ENCODE measurements at places on chromosomes 4 and X.
A peak's percentile ranks its signal among the peaks of the same experiment; 100 is the strongest.

- DNase-seq = no peak
Observed at GRCh38 chrX:123756320-123756719, 23.5 kb upstream of the THOC2 start.

GRCh38 chr4:85414972-85415371 is 60.0 kb upstream of the ARHGAP24 start:
- no peak for DNase-seq

DNA sequence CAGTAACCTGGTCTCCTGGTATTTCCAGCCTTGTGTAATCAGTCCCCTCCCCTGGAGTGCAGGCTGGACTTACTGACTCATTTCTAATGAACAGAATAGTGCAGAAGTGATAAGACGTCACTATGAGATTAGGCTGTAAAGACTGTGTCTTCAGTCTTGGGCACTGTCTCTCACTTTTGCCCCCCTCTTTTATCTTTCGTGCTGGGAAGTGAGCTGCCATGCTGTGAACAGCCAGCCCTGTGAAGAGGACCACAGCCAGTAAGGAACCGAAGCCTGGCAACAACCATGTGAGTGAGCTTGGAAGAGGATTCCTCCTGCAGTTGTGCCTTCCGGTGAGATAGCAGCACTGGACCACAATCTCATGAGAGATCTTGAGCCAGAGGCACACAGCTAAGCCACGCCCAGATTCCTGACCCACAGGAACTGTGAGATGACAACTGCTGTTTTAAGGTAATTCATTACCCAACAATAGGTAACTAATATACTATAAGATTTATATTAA is 67.5 kb upstream of the GPR34 start:
- DNase-seq = no peak

GRCh38 chrX:77342004-77342403 is 105.2 kb upstream of the FGF16 start:
- DNase-seq = no peak

DNA sequence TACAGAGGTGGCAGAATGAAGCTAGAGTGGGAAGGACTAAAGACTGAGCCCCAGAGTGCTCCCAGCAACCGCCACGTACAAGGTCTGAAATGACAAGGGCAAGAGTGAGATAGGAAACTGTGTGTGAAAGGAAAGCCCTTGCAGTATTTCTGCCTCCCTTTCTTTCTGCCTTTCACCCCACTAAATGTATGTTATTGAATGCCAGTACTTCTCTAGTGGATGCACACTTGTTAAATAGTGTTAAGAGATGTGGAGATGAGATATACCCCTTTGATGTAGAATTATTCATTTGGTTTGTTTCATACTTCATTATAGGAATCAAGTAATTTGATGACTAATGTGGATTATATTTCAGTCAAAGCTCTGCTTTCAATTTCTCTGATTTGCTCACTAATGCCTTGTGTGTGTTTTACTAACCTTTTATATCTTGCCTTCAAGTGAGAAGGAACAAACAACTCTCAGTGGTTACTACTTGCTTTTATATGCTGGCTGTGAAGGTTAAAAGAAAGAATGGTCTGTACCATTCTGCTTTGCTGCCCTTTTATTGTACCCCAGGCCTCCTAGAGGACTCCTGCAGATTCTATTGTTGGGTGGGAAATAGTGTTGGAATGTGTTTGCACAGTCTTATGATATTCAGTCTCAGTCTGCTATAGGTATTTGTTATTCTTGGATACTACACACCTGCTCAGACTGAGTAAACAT is 8.0 kb upstream of the ANXA3 start:
- no peak for DNase-seq

GRCh38 chr4:15262396-15262795 is 165.4 kb upstream of the C1QTNF7 start:
- DNase-seq = peak; percentile 14

DNA sequence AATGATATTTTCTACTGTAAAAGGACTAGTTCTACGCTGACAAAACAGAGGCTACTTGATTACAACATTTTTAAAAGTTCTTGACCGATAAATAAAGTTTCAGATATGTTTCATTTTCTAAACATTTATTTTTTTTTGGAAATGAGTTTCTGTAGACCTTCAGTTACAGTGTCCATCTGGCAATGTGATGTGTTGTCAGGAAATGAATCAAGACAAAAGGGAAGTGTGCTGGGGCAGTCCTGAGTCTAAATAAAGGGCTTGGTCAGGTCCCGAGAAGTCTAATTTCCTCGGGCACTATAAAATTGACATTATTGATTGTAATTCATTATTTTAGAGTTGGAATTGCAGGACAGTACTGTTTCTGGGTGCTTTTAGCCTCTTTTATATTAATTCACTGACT is 57.0 kb upstream of the FTHL17 start:
- DNase-seq = no peak

- no peak for DNase-seq
Observed at GRCh38 chr4:101019941-101020401, 327.4 kb downstream of the PPP3CA start.

DNA sequence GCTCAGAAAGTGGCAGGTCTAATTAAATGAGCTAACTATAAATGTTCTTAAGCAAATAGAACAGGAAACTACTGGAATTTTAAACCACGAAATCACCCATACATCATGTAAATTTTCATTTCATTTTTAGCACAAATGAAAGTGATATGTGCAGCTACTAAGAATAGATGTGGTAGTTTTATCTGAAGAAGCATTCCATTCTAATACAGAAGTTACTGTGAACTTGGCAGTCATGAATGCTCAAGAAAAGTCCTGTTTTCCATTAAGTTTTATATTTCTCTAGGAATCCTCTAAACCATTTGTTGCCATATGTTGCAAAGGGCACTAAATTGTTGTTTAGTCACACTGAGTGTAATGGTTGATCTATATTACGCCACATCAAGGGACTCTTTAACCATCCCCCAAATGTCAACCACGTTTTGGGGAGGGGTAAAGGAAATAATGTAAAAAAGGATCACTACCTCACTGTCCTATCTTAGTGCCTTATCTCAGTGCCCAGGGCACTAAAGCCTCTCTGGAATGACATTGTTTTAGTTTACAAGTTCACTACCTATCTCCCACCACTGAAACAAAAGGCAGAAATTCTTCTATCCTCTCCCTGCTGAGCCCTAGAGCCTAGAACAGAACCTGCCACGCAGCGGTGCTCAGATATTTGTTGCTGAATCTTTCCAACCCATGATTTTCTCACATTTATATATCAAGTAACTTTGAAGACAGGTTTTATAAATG is 118.0 kb downstream of the SHISA3 start:
- no peak for DNase-seq

- no peak for DNase-seq
Observed at GRCh38 chrX:20143561-20143960, 1.9 kb upstream of the EIF1AX start.

DNA sequence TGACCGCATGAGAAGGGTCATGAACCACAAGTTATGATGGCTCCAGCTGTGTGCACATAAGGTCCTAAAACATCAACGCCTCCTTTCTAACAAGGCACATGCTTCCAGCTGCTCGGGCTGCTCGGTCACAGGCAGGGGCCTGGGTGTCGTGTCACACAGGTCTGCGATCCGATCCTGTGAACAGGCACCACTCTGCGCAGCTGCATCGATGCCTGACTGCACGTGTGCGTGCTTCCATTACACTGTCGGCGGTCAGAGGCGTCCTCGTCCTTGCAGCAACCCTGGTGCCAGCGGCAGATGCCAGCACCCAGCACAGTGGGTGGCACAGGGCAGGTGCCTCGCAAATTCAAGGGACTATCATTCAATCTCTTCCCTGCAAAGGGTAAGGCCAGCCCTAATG is 23.9 kb downstream of the ZFYVE28 start:
- no peak for DNase-seq

DNA sequence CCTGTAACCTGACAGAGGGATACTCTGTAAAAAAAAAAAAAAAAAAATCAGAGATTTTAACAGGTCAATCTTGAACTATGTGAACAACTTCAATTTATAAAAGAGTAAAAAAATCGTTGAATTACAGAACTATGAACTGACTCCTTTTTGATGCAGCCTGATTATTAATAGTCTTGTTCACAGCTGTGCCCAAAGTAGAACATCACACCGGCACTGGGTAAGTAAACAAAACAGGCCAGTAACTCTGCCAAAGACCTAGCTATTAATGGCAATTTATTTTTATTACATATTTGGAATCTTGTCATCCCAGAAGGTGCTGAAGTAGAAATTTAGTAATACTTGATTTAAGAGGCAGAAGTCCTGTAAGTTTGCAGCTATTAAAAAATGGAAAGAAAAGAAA is 31.4 kb downstream of the CPE start:
- DNase-seq = no peak

DNA sequence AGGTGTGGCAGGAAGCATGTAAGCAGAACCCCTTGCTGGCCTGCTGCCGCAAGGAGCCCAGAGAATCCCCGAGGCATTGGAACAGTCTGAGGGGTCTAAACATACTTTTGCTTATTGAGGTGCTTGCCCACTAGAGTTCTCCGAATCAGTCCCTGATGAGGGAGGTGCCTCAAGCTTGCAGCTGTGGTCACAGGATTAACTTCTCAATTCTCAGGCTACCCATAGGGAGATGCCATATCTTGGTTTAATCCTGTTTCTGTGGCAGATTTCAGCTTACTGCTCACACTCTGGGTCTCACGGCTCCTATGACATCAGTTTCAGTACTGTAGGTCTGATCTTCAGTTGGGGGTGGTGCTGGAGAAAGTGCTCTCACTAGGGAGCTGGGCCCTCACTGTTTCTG is 39.9 kb downstream of the CCNG2 start:
- DNase-seq = no peak

GRCh38 chr4:110635163-110635865 is 12.4 kb upstream of the PITX2 start:
- DNase-seq = no peak

DNA sequence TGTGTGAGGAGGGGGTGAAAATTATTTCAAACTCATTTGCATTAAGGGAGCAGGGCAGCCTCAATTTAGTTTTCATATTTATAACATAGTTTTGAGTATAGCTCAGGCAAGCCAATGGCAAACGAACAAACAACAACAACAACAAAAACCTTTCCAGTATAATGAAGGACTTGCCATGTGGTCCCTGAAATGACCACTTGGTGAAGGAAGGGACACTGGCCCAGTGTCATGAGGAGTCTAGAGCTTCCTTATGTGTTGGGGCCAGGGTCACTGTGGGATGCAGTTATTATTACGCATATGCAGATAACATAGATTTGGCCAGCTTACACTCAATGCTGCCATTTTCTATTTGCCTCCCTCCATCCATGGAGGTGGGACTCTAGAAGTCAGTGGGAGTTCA is 23.3 kb downstream of the NKX3-2 start:
- DNase-seq = no peak

DNA sequence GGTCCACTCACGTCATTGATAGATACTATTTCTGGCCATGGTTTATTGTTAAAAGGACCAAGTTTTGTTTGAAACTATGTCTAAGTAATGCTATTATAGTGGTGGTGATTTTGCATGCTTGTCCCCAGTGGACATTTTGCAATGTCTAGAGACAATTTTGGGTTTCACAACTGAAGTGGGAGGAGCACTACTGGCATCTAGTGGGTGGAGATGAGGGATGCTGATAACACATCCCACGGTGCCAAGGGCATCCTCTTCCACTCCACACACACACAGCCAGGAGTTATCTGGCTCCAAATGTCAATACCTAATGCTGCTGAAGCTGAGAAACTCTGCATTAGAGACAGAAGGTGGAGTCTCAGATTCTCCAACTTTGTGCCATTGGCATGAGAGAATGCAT is 131.2 kb downstream of the FRMPD4 start:
- DNase-seq = no peak

DNA sequence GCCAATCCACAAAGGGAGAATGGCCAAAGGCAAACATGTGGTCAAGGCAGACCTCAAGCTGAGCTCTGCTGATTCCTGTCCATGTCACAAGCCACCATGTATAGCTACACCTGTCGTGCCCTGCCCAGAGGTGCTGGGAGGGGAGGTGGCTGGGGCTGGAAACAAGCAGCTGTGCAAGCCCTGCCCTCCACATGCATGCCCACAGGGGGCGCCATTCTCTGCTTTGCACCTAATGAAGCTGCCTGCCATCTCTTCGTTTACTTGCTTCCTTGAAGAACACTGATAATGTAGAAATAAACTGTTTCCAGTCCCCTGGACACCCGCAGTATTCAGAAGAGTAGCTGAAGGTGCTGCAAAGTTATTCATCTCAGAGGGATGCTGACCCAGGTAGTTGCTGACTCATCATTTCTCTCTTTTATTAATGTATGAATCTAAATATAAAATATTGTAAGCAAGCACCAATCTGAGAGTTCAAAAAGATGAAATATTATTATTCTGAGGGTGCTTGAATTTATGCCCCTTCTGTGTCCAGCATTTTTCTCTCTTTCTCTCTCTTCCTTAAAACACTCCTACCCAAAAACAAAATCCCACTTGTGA is 278.6 kb downstream of the ADGRA3 start:
- peak; percentile 58 for DNase-seq

DNA sequence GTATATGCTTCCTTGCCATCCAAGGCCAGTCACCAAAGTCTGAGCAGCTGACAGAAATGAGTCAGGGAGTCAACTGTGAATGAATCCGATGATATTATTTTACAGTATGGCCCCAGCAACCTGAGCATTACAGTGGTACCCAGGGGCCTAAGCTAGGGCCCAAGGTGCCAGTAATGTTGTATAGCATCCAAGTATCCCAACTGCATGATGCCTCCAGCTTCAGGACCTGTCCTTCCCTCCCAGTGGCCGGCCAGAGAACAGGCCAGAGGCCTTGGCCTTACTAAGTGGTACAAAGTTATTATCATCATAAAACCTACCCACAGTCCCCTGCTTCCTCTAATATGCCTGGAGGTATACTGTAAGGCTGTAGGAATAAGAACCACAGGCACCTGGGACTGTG is 79.9 kb downstream of the RFC1 start:
- DNase-seq = no peak

DNA sequence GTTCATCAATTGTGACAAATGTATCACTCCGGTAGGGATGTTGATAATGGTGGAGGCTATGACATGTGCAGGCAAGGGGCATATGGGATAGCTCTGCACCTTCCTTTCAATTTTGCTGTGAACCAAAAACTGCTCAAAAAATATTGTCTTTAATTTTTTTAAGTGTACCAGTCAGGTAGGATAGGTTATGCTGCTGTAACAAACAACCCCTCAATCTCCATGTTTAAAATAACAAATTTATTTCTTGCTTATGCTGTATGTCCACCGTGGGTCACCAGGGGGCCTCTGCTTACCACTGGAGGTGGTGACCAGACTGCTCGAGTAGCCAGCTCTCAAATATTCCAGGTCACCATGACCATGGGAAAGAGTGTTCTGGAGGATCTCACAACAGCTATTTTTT is 23.4 kb upstream of the MSX1 start:
- DNase-seq = no peak

- DNase-seq = no peak
Observed at GRCh38 chr4:112652216-112652615, 15.3 kb downstream of the LARP7 start.

- DNase-seq = no peak
Observed at GRCh38 chrX:131216828-131217227, 72.3 kb downstream of the IGSF1 start.

GRCh38 chr4:145326491-145326890 is 146.1 kb upstream of the OTUD4 start:
- DNase-seq = no peak

DNA sequence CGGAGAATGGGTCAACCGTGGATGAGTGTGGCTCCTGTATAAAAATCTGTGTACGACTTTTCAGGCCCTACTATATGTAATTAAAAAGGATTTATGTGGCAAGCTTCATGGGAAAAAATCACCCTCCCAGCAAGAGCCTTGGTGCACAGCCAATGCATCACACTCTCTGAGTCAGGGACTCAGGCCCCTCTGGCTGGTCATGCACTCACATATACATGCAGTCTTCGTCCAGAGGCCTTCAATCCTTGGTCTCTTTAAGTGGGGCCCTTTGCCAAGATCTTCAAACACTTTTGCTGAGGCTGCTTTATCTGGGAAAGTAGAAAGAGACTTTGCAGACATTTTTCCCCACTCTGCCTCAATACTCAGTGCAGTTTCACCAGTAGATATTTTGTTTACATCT is 311.4 kb upstream of the FSTL5 start:
- DNase-seq = no peak

Measured in activated naive CD4-positive, alpha-beta T cell treated with anti-CD3 and anti-CD28 coated beads, Interleukin-2, amount 50 U/mL, for 16 hours (primary cell).